ENCODE measurements at places on chromosomes 2 and 18. TPM values are rescaled to one million over a fixed set of nuclear protein-coding genes. Genes with fewer than 3 reads are reported as not detected.

GRCh38 chr2:43518181-43518580 is 77.7 kb downstream of the THADA start:
- DNase-seq = no peak

The CROCC2 gene
- total RNA-seq = not detected

GRCh38 chr18:22185273-22185672 is 15.9 kb downstream of the GATA6 start:
- DNase-seq = no peak

DNA sequence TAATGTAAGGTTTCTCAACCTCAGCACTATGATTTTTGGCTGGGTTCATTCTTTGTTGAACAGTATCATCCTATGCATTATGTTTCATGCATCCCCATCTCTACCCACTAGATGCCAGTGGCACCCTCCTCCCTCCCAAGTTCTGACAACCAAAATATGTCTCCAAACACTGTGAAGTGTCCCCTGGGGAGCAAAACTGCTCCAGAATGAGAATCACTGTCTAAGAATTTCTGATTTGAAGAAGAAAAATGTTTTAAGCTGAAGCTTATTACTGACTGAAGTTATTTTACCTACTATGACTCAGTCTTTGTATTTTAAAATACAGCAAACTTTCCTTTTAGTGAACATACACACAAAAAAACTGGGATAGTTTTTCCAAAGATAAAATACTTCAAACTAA is 3.4 kb downstream of the THADA start:
- DNase-seq = no peak

The CKAP2L gene
- total RNA-seq = 26.8 TPM

DNA sequence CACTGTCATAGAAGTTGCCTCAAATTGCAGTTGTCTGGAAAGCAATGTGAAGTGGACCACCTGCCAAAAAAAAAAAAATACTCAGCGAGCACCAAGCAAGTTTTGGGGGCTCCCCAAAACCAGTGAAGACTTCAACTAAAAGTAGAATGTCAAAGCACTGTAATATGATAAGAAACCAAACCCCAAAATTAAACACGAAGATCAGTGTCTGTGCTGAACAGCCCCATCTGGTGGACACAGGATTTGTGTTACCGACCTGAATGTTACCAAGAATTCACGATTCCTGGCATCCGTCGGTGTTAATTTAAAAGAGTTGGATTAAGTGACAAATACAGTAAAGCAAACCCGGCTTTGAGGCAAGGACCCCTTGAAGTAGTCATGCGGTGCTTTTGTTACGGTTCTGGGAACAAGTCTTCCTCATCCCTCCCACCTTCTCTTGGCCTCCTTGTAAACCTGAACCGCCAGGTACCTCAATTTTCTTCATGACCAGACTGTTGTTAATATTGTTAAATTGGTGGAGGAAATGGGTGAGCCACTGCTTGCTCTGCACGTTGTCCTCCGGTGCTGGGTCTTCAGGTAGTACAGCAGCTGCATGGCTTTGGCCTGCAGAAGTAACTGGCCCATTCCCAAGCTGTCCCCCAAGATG is 31.3 kb upstream of the SSB start:
- no peak for DNase-seq

- no peak for DNase-seq
These were observed 2.1 kb downstream of the FASTKD1 start for GRCh38 chr2:169571571-169571970.

The CYB5A gene
- 27.2 TPM for total RNA-seq

The CD28 gene
- 3.2 TPM for total RNA-seq

GRCh38 chr2:219578811-219579613 is 6.9 kb downstream of the INHA start:
- no peak for DNase-seq

DNA sequence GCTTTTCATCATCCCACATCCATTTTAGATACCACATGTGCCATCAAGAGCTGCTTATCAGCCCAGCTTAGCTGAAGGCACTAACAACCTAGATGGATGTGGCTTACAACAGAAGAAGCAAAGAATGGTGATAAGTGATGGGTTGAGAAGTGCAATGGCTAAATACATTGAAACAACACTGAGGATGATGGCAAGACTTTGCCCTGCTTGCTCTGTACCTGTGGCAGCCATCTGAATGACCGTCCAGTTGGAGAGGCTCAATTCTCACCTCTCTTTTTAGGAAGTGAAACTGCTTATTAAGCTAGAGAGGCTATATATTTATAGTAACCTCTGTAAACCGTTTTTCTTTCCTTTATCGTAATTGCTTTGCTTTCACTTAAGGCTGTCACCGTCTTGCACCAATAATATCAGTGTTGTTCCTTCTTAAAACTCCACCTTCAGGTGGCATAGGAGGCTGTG is 5.7 kb downstream of the GPATCH11 start:
- no peak for DNase-seq

GRCh38 chr2:144753416-144753815 is 233.5 kb upstream of the ZEB2 start:
- DNase-seq = no peak

- peak; percentile 20 for DNase-seq
These were observed 300.9 kb downstream of the CYP26B1 start for GRCh38 chr2:71846669-71847291.

The ALPP gene
- not detected for total RNA-seq

The CHRNG gene
- total RNA-seq = not detected

GRCh38 chr2:19577723-19578122 is 219.3 kb upstream of the OSR1 start:
- no peak for DNase-seq

DNA sequence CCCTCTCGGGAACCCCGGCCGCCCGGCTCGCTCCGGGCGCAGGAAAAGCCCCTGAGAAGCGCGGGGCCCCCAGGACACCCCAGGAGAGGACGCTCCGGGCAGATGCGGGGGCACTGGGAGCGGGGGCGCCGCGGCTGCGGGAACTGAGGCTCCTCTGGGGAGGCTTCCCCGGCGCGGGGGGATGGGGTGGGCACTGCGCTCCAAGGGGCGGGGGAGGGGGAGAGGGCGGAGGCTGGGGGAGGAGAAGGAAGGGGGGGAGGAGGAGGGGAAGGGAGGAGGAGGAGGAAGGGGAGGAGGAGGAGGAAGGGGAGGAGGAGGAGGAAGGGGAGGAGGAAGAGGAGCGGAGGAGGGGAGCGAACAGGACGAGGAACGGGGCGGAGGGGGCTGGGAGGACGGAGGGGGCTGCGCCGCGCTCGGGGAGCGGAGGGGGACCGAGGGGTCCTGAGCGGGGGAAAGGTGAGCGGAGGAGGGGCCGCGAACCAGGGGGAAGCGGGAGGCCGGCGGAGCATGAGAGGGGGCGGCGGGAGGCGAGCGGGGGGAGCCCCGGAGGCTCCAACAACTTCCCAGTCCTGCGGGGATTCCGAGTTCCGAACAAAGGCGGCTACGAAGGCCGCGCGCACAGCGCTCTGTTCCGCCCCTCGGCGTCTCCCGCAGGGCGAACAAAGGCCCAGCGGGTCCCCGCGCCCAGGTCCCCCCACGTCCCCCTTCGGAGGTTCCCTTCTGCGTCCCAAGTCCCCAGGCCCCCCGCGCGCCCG is 742 bp downstream of the PXDN start:
- DNase-seq = no peak

The SERPINB11 gene
- total RNA-seq = not detected

DNA sequence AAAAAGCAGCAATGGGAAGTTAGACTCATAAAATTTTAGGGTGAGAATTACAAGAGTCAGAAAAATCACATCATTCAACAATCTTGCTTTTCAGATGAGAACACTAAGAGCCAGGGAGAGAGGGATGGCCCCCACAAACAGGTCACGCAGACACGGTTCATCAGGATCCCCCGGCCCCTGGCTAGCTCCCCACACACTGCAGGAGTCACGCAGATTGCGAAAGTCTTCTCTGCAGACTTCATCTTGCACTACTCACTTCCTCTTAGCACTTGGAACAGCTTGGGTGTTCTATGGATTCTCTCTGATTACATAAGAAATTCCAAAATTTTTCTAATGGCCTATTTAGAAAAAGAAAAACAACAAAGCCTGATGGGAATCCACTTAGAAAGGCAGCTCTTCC is 21.6 kb upstream of the SULT1C2 start:
- no peak for DNase-seq

The LYPD6 gene
- not detected for total RNA-seq

The VPS4B gene
- total RNA-seq = 66.7 TPM

DNA sequence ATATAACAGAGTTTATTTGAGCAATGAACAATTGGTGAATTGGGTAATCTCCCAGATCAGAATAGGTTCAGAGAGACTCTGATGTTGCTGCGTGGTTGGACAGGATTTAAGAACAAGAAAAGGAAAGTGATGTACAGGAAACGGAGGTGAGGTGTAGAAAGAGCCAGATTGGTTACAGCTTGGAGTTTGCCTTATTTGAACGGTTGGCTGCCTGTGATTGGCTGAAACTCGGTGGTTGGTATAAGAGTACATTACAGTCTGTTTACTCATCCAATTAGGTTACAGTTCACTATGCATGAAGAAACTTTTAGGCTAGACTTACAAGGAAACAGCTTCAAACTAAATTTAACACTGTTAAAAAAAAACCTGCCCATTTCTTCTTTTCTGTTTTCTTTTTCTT is 68.0 kb upstream of the CABLES1 start:
- no peak for DNase-seq

Measured in natural killer cell treated with Interleukin-12 subunit alpha and Interleukin-12 subunit beta and Interleukin-15 and Interleukin-18, amount 100 ng/mL, for 72 hours (primary cell).